Thoracic aorta (tissue), 2 donors: ENCODE measurements at places on chromosomes 11 and 22. TPM values are rescaled to one million over a fixed set of nuclear protein-coding genes. Genes with fewer than 3 reads are reported as not detected.

DNA sequence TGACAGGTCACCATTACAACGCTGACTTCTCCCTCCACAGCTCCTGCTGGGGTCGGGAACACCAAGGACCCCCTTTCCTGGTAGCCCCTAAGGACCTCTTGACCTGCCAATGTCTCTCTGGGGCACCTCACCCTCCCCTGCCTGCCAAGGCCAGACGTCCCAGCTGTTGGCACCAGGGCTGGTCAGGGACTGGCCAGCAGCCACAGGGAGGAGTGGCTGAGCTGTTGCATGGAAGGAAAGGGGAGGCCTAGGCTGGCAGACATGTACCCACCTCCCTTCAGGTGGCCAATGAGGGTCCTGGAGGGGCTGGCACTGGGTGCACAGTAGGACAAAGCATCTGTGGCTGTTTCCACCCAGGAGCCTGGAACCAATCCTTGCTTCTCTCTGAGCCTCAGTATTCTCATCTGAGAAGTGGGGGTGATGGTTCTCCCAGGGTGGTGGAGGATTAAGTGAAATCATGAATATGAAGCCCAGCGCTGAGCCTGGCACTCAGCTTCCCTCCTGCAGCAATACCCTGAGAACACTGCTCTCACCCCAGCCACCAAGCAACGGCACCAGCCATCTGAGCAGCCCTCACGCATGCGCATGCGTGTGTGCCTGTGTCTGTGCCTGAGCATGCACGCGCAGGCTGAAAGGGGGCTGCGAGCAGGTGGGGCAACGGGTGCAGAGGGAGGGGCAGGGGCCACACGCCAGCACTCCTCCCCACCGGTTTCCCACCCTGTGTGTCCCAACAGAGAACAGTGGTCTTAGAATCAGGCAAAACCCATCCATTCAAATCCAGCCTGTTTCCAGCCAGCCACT is 5.9 kb downstream of the KCNJ4 start:
- no peak for DNase-seq

- no peak for DNase-seq
Measured at GRCh38 chr11:17268902-17269301, 7.6 kb upstream of the NUCB2 start.

DNA sequence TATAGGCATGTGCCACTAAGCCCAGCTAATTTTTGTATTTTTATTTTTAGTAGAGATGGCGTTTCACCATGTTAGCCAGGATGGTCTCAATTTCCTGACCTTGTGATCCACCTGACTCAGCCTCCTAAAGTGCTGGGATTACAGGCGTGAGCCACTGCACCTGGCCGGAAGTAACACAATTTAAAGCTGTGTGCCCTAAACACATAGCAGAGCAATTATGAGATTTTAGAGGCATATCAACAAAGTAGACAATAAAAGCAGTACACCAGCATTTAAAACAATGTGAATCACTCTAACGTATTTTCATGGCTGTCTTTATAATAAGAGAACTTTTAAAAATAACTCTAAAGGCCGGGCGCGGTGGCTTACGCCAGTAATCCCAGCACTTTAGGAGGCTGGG is 42.4 kb downstream of the PRR14L start:
- DNase-seq, result no peak

GRCh38 chr11:46161201-46161600 is 39.9 kb upstream of the PHF21A start:
- DNase-seq, result no peak

The OR10D3 gene
- not detected for total RNA-seq

- no peak for DNase-seq
Measured at GRCh38 chr11:88632163-88632562, 294.6 kb upstream of the CTSC start.

GRCh38 chr22:23289851-23290724 is 109.8 kb downstream of the BCR start:
- DNase-seq, result no peak
